Neural progenitor cell (in vitro differentiated cells): ENCODE measurements at places on chromosomes 16 and 17.

DNA sequence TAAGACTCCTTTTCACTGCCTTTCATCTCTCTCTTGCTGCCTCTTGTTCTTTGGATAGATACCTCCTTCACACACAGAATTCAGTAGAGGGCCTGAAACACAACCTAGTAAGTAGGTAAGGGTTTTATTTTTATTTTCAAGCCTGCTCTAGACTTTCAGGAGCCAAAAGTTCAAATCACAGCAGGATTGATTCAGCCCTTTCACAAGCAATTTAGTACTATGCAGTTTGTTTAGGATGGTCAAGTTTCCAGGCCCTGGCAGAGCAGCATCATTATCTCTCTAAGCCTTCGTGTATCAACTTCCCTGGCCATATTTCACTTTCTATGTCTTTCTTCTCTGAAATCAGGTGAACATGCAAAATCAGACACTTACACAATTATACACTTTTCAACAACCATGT is 148.8 kb upstream of the CORO6 start:
- DNase-seq: no peak

DNA sequence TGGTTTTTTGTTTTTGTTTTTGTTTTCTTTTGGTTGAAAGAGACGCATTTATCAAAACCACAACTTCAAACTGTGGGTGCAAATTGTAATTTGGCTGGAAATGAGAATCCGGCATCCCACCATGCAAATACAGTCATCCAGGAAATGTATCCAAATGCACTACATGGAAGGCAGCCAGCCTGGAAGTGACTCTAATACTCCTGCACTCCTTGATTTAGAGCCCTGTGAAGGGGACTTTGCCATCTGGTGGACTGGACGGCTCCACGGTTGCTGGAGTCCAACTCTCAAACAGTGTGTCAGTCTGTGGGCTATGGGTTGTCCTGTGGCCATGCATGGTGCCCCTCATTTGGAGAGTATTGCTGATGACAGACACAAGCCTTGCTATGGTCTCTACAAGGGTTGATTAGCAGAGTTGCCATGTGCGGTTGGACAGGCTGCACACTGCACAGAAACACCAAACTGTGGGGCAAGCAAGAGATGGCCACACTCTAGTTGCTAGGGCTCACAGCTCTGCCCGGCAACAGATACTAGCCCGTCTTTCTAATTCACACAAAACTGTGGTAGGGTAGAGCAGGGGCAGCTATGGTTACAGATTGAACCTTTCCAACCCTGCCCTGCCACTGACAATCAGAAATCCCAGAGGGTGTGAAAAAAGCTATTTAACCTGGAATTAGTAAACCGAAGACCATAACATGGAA is 62.4 kb downstream of the VAT1L start:
- no peak for DNase-seq

GRCh38 chr17:17388657-17389496 is 85.7 kb downstream of the NT5M start:
- no peak for DNase-seq

DNA sequence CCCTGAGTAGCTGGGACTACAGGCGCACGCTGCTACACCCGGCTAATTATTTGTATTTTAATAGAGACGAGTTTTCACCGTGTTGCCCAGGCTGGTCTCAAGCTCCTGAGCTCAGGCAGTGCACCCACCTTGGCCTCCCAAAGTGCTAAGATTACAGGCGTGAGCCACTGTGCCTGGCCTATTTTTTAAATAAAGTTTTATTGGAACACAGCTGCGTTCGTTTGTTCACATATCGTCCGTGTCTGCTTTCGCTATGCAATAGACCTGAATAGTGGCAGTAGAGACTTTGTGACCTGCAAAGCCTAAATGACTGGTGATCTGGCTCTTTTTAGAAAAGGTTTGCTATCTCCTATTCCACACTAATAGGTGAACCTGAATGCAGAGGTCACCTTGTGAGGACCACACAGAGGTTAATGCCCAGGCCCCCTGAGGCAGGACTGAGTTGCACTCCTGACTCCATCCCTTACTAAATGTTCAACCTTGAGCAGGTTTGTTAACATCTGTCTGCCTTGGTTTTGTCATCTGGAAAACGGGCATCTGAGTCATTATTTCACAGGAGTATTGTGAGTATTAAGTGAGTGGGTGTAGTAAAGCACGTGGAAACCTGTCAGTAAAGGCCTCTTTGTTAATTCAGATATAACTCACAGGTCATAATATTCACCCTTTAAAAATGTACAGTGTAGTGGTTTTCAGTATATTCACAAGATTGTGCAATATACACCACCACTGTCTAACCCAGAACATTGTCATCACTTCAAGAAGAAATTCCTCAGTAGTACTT is 157.5 kb upstream of the CACNG5 start:
- DNase-seq: no peak

DNA sequence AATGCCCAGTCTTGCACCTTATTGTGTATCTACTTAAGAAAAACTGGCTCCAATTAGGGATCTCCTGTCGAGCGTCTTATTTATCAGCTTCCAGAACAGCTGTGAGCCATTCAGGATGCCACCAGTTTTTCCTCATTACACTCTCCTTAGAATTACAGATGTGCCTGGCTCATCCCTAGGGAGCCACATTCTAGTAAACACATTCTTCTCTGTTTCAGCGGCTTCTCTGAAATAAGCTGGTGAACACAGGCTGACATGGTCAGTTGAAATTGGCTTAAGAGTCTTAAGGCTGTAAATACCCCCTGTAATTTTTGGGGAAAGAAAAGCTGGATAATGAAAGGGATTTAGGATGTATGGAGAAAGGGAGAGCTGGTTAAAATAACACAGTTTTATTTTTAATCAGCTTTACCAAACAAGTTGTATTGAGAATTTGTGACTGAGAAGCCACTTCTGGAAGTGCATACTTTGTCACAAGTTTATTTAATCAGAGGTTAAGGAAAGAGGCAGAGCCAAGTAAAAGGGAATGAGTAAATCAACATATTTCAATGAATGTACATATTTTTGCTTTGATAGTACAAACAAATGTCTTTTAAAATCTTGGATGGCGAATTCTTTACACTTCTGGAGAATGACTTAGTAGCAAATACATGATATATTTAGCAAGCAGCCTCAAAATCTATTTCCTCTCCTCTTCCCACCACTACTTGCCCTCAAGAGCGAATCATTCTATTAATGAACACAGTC is 562.0 kb upstream of the GOT2 start:
- DNase-seq: peak; percentile 93

GRCh38 chr16:20041924-20042596 is 31.6 kb downstream of the GPR139 start:
- DNase-seq: no peak

DNA sequence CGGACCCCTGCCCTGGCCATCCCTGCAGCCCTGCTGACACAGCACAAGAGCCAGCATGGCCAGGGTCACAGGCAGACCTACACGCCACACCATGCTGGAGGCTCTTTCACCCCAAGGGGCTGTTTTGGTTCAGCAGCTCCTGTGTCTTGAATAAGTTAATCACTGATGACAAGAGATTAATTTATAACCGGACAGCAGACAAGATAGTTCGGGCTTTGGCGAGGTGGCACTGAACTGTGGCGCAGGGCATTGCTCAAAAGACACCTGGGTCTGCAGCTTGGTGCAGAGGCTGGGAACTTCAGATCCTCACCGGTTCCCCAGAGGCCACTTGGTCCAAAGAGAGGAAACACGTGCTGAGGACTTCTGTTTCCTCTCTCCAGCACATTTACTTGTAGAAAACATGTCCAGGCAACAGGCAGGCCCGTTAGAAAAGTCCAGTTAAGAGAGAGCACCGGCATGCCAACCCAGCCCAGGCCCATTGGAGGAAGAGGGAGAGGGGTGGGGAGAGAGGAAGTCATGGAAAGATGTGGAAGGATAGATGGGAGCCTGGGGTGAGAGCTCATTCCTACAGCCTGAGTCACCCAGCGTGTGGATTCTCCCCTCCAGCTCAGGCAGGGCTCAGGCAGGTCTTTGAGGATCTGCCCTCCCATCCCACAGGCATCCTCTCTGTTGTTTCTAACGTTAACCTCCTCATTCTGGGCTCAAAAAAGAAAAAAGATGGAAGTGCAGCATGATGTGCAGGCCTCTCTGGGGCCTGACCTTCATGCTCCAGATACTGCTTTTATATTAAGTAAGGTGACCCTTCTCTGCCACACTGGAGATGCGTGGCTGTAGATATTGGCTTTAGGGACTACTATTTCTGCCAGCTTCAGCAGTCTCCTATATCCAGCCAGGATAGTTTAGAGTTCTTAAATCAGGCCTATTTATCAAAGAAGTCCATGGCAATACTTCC is 80.0 kb upstream of the HNF1B start:
- DNase-seq: no peak

DNA sequence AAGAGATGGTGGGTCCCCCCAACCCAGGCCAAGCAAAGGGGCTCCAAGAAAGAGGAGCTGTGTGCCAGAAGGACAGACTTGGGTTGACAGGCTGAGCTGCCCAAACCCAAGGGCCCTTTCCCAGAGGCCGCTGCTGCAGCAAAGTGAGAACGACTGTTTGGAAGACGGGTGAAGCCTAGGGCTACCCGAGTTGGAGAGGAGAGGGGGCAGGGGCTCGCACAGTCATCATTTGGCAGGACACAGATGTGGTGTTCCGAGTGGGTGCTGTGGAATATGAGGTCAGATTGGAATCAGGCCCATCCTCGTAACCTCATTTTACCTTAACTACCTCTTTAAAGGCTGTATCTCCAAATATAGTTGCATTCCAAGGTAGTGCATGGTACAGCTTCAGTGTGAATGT is 5.3 kb upstream of the MFAP4 start:
- DNase-seq: no peak

- DNase-seq: no peak
Observed at GRCh38 chr17:43224146-43224705, 4.2 kb downstream of the CCDC200 start.

DNA sequence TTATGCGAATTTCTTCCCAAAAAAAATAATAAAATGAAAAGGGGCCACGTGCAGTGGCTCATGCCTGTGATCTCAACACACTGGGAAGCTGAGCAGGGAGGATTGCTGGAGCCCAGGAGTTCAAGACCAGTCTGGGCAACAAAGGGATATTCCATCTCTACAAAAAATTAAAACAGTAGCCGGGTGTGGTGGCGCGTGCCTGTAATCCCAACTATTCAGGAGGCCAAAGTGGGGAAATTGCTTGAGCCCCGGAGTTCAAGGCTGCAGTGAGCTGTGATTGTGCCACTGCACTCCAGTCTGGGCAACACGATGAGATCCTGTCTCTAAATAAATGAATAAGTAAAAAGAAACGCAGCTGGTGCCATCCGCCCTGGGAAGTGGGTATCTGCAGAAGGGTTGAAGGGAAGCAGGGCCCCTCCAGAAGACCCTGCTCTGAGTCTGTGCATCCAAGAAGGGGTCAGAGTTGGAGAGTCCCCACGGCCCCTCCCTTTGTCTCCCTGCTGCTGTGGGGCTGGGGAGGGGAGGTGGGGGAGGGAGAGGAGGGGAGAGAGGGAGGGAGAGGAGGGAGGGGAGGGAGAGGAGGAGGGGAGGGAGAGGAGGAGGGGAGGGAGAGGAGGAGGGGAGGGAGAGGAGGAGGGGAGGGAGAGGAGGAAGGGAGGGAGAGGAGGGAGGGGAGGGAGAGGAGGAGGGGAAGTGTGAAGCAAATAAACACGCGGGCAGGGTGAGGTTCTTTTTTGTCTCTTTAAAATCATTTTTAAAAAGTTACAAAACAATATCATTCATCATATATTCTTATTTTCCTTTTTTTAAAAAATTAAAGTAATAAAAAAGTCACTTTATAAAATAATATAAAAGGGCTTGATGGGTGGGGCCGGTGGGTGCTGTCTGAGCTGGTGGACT is 5.0 kb upstream of the MYADML2 start:
- no peak for DNase-seq

DNA sequence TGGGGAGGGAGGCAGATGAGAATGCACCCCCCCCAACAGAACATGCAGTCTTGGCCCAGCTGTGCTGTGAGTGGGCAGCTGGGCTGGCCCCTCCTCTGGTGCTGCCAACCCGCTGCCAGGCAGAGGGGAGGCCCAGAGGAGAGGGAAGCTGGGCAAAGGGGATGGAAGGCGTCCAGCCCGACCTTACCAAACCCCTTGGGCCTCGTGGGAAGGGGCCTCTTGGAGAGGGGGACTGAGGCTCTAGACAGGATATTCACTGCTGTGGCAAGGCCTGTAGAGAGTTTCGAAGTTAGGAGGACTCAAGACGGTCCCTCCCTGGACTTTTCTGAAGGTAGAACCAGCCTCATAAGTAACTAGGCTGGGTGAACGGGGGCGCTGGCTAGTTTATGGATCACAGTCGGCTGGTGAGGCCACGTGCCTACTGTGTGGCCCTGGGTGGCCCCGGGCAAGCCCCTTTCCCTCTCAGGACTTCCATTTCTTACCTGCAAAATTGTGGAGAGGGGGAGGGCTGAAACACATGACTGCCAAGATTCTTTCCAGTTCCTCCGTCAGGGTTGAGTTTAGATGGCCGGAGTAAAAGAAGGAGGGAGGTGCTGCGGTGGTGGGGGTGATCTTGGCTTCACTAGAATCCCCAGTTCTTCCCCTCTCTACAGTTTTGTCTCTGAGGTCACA is 857 bp upstream of the STAT5A start:
- DNase-seq: no peak

- DNase-seq: peak; percentile 77
Observed at GRCh38 chr16:27083861-27084261, 17.1 kb downstream of the C16orf82 start.

- peak; percentile 89 for DNase-seq
Observed at GRCh38 chr17:29179232-29180033, 765 bp downstream of the MYO18A start.
